ENCODE measurements at places on chromosomes 11 and 22.

DNA sequence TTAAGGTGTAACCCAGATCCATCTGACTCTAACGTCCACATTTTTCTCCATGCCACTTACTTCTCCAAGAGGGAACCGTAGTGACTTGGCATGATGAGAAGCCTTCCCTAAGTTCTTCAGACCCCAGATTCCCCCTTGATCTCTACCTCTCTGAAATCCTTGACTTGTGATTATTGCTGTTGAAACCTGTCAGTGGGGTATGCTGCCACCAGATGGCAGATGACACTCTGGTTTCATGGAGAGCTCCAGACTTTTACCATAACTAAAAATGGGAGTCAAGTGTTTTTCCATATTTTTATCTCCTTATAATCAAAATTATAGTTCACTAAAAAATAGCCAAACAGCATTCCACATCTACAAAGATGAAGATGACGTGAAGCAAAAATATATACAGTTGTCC, 504.2 kb downstream of the SOX6 start:
- H3K27me3 ChIP-seq, result peaks cover 23% of the 10 kb centered on the region
- H3K36me3 ChIP-seq, result no peaks in the 10 kb centered on the region
- no peak overlapping the region for H3K27ac ChIP-seq
- peaks cover 4% of the 10 kb centered on the region for H3K4me1 ChIP-seq
- no peak overlapping the region for H3K4me3 ChIP-seq

- no peak for DNase-seq
- H3K27ac ChIP-seq, result no peak overlapping the region
- no peaks in the 10 kb centered on the region for H3K27me3 ChIP-seq
- H3K4me3 ChIP-seq, result no peak overlapping the region
- H3K4me1 ChIP-seq, result peaks cover 42% of the 10 kb centered on the region
Observed at GRCh38 chr22:35940166-35940565, 88.5 kb downstream of the RBFOX2 start.

DNA sequence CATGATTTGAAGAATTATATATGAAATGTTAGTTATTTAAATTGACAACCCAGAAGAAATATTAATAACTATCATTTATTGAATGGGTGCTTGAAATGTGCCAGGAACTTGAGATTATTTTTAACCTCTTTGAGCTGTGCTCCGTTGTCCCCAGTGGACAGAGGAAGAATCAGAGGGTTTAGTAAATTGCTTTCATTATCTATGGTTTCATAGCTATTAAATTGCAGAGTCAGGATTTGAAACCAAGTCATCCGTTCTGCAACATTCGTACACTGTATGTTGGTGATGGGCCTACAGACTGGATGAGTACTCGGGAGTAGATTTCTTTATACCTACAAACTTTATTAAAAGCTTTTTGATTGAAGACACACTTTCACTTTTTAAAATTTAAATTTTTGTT, 4.9 kb downstream of the HSD17B12 start:
- no peak for DNase-seq
- peaks cover 33% of the 10 kb centered on the region for H3K36me3 ChIP-seq
- no peak overlapping the region for H3K4me3 ChIP-seq
- H3K4me1 ChIP-seq, result peaks cover 47% of the 10 kb centered on the region

DNA sequence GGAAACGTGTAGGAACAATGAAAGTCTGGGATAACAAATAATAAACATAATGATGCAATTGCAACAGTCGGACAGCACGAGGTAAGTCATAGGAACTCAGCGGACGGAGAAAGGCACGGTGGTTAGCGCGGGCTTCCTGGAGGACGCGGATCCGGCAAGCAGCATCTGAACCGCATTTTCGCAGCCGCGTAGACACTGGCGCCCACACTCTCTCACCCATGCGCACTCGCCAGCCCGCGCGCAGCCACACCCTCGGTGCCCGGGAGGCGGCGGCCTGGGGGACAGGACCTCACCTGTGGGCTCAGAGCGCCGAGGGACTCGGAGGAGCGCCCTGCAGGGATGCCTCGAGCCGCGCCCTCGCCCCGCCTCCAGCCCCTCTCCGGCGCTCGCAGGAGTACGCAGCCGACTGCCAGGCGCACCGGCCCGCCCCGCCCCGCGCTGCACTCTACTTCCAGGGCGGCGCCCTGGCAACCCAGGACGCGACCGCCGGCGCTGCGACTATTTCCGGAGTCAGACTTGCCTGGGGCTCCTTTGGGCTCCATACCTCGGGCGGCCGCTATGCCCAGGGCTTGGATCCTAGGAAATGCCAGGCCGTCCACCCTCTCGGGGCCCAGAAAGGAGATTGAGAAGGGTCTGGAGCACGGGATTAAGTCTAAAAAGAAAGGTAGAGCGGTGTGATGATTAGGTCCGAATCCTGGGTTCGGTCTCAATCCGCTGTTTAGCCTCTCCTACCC, at the start of gene TTLL1:
TSS of gene TTLL1 (minus strand) at position 408 of the 734 bp plus-strand sequence. CDS start 13,805 bp downstream, outside the sequence.
- peak; percentile 75 for DNase-seq
- peaks cover 9% of the 10 kb centered on the region for H3K4me1 ChIP-seq
- H3K27me3 ChIP-seq, result no peaks in the 10 kb centered on the region
- H3K27ac ChIP-seq, result peak within 1 kb of the TSS; percentile 69
- H3K4me3 ChIP-seq, result peak within 1 kb of the TSS; percentile 76
- peaks cover 12% of the 10 kb centered on the region for H3K36me3 ChIP-seq

DNA sequence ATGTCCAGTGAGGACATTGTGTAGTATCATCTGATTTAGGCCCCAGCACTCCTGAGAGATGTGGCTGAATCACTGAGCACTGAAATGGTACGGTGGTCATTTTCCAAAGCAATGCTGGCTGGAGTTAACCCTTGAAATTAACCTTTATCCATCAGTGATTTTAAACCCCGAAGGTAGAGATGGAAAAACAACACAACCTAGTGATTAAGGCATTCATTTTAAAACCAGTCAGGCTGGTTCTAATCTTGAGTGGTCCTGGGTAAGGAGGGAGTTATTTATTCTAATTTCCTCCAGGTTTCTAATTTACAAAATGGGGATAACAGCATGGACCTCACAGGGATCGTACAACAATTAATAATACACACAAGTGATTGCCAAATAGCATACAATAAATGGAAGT, 6.6 kb upstream of the CSNK2A3 start:
- no peaks in the 10 kb centered on the region for H3K36me3 ChIP-seq
- H3K27me3 ChIP-seq, result peaks cover 23% of the 10 kb centered on the region
- no peak for DNase-seq
- peaks cover 4% of the 10 kb centered on the region for H3K4me1 ChIP-seq
- H3K4me3 ChIP-seq, result no peak overlapping the region

Measured in mesothelial cell of epicardium (in vitro differentiated cells).